ENCODE measurements at places on chromosomes 4 and X. TPM values are rescaled to one million over a fixed set of nuclear protein-coding genes. Genes with fewer than 3 reads are reported as not detected.

Gene MAGED1
- total RNA-seq = 56.4 TPM

Gene OPN1MW
- not detected for total RNA-seq

GRCh38 chr4:94278781-94279180 is 63.9 kb downstream of the HPGDS start:
- no peak for DNase-seq

- no peak for DNase-seq
Measured at GRCh38 chrX:21479695-21480270, 105.6 kb downstream of the CNKSR2 start.

Gene PDE5A
- total RNA-seq = 7.4 TPM

Gene CORIN
- total RNA-seq = 53.9 TPM

DNA sequence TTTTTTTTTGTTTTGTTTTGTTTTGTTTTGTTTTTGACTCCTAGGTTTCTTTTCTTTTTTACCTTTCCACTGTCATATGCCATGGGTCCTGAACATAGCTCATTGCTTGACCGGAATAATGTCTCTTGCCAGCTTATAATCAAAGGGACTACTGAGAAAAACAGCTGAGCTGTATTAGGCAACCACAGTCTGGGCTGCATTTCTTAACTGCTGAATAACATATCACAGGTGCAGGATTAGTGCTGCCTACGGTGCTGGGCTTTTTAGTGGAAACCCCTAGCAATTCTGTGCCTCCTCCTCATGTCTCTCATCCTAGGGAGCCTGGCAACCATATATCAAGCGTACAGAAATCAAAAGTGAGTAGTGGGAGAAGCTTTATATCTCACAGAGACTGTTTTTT is 333.5 kb downstream of the BMPR1B start:
- no peak for DNase-seq

GRCh38 chrX:38879631-38880220 is 78.5 kb downstream of the MID1IP1 start:
- peak; percentile 67 for DNase-seq

Gene TEC
- 1.3 TPM for total RNA-seq

Gene POU3F4
- not detected for total RNA-seq

- no peak for DNase-seq
Measured at GRCh38 chr4:2786794-2787229, 6.1 kb upstream of the SH3BP2 start.

GRCh38 chrX:46841346-46841745 is 4.5 kb downstream of the RP2 start:
- no peak for DNase-seq

- no peak for DNase-seq
Measured at GRCh38 chr4:187193141-187193540, 469.5 kb upstream of the FAT1 start.

DNA sequence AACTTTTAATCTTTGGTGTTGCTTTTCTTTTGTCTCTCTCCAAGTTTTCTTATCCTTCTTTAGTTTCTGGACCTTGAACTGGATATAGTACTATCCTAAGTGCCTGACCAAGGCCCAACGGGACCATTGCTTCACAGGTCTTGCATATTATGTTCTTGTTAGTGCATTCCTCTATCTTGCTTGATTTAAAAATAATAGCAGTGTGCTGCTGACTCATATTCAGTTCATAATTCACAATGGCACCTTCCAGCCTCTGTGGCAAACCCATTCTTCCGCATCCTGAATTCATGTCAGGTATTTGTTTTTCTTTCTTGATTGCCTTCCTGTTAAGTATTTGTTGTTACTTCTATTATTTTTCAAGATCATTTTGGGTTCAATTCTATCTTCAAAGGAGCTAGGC is 197.1 kb upstream of the GIMD1 start:
- peak; percentile 4 for DNase-seq

DNA sequence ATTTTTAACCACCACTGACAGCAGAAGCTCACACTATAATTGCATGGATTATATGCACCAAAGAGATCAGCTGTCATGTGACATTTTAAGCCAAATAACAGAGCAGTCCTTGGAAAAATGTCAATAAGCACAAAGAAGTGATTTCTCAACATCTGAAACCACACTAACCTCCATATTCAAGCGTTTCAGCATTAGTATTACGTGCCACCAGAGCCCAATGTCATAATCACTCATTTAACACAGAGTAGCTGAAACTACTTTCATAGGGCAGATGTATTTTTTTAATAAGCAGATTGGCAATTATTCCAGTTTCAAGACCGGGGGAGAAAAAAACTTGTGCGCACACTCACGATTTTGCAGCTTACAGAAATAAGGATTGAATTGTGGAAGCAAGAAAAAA is 76.6 kb downstream of the SH3KBP1 start:
- DNase-seq = no peak

DNA sequence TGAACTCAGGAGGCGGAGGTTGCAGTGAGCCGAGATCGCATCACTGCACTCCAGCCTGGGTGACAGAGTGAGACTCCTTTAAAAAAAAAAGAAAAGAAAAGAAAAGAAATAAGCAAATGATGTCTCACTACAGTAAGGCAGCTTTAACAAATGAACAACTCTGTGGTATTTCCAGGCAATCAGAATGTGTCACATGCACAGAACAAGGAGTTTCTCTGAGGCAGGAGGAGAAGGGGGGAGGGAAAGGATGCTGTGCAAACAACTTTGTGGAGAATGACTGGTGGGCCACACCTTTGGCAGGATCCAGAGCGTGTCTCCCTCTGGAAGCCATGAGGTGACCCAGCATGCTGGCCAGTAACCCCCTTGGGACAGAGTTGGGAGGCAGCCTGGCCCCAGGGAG is 57.6 kb downstream of the RAI2 start:
- no peak for DNase-seq

DNA sequence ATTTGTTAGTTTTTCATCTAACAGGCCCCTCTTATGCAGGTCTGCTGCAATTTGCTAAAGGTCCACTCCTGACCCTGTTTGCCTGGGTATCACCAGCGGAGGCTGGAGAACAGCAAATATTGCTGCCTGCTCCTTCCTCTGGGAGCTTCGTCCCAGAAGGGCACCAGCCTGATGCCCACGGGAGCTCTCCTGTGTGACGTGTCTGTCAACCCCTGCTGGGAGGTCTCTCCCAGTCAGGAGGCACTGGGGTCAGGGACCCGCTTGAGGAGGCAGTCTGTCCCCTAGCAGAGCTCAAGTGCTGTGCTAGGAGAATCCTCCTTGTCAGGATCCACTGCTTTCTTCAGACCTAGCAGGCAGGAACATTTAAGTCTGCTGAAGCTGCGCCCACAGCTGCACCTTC is 30.5 kb downstream of the ATRX start:
- DNase-seq = no peak

Gene P2RY8
- total RNA-seq = 1.9 TPM

GRCh38 chrX:123834116-123834515 is 25.7 kb upstream of the XIAP start:
- DNase-seq = no peak

Gene CTAG1A
- total RNA-seq = not detected

DNA sequence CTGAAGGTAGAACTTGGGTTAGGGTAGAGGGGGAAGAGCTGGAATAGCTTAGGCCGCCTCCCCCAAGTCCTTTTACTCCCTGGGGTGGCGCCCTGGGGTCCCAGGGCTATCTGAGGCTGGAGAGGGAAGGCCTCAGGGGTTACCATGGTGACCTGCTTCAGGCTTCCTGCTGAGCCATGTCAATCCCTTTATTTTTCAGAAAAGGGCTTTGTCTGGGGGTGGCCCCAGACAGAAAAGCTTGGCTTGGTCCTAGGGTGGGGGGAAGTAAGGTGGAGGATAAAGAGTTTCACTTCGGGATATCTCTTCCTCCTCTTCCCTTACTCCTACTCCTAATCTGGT is 6.3 kb downstream of the EFNB1 start:
- no peak for DNase-seq

Gene BMX
- total RNA-seq = 1.4 TPM

GRCh38 chr4:24988776-24989175 is 42.0 kb downstream of the LGI2 start:
- DNase-seq = no peak

DNA sequence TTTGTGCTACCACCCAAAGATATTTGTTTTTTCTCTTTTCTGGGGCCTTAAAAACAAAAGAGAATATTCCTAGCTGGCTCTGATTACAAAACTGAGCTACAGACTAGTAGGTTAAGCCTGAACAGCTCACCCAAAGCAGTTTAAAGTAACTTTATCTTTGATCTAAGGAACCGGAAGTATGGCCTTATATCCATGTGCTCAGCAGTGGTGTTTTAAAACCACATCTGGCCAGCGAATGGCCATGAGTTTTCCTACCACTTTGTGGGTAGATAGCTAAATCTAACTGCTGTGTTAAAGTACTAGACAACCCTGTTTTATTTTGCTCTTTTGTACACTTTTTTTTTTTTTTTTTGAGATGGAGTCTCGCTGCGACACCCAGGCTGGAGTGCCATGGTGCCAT is 24.6 kb downstream of the ADGRG4 start:
- no peak for DNase-seq

Gene G6PD
- total RNA-seq = 15.0 TPM

GRCh38 chr4:169846396-169846795 is 88.7 kb upstream of the HPF1 start:
- no peak for DNase-seq

DNA sequence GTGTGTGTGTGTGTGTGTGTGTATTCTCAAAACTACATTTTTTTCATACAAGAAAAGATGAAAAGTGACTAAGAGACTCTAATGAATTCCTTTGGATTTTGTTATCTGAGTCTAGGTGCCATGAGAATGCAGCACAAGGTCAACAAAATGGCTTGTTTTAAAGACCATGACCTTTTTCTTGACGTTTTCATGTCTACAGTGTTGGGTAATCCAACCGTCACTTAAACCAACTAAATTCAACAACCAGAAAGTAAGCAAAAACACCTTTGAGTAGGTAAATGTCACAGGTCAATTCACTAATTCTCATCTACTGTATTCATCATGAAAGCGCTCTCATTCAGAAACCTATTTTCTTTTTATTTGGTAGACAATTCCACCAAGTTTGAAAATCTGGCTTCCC is 3.1 kb downstream of the SMARCA1 start:
- no peak for DNase-seq

DNA sequence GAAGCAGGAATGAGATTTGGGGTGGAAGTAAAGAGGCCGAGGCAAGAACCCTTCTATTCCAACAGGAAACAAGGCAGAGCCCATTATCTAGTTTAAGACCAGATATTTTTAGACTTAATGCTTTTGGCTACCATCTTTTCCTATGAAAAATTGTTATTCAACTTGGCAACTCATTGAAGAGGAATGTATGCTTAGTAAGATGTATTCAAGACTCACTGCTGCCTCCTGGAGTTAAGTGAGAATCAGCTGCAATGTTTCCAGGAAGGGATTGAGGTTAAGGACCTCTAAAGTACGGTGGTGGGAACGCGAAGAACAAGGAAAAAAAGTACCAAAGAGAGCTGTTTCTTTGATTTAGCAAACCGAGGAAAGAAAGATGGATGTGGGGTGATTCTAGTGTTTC is 89.1 kb downstream of the RAPGEF2 start:
- DNase-seq = no peak

Gene SRPX2
- 9.7 TPM for total RNA-seq

Gene TCEAL6
- not detected for total RNA-seq

GRCh38 chr4:187108845-187109244 is 385.2 kb upstream of the FAT1 start:
- DNase-seq = no peak

DNA sequence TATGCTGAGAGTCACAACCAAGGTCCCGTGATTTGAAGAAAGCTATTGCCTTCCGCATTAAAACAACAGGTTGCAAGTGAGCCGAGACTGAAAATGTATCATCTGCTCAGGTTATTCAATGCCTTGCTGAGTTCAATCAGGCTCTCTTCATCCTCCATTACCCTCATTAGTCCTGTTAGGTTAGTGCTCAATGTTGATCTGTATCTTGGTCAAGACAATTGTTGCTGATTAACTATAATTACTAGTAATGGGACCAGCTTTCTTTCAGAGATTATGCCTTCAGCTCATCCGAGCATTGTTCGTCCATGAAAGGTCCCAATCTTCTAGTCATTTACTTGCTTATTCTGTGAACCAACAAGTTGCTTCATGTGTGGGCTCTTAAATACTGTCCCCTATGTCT is 534.6 kb upstream of the FAM241A start:
- DNase-seq = no peak

Gene ASB12
- 2.5 TPM for total RNA-seq

DNA sequence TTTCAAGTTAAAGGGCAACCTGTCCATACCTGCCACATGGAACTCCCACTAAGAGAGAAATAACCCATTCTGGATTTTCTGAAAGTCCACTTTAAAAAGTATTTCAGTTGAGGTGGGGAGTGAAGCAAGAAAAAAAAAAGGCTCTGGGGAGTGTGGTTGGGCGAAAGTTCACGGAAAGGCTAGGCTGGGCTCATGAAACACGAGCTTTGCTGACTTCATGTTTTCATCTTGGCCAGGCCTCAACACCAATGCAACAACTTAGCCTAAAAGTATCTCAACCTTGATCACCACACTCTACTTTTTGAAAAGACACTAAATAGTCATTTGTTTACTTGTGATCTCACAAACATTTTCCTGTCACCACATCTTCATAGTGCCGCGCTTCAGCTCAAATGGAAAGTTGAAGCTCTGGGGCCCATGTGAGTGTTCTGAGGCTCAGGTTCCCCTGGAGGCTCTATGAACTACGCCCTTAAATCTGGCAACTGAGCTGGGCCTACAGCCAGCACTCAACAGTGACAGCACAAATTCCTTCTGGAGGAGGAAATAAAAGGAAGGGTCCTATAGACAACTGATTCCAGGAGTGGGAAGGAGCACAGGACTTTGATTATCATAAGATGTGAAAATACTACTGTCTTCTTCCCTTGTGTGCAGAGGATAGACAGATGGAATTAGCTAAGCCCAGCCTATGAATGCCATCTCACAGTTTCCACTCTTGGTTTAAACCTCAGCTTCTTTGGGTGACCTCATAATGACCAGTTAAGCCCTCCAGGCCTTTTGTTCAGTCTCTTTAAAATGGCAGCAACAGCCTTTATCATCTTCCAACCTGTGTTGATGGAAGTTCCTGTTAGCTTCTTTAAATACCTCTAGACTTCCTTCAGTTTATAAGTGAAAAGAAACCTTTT is 5.1 kb downstream of the CD40LG start:
- peak; percentile 40 for DNase-seq

DNA sequence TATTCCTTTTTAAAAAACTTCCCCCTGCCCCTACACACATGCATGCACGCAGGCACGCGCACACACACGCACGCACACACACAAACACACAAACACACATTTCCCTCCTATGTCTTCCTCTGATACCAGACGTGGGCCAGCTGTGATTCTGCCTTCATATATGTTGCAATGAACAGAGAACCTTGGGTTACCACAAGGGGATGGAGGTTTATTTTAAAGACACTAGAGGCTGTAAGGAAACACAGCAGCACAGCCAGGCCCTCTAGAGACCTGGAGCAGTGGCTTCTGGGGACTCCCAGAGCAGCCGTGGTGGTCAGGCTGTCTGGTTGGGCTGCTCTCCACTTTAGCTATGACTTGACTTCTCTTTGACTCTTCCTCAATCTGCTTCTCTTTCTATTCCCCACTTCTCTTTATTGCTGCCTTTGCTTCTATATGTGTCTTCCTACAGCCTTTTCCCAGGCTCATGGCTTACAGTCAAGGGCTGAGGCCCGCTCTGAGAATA is 3.2 kb upstream of the TLR10 start:
- peak; percentile 71 for DNase-seq

GRCh38 chr4:76087007-76087769 is 12.7 kb downstream of the ART3 start:
- DNase-seq = no peak

Gene SLC2A9
- total RNA-seq = 9.6 TPM

Gene ZNF41
- 13.1 TPM for total RNA-seq

Gene SSX4
- not detected for total RNA-seq

Measured in Right ventricle myocardium inferior (tissue), 1 donor.